ENCODE measurements at places on chromosomes 2 and 18.

GRCh38 chr18:77127769-77128671, 4.6 kb downstream of the MBP start:
- no peak for DNase-seq

DNA sequence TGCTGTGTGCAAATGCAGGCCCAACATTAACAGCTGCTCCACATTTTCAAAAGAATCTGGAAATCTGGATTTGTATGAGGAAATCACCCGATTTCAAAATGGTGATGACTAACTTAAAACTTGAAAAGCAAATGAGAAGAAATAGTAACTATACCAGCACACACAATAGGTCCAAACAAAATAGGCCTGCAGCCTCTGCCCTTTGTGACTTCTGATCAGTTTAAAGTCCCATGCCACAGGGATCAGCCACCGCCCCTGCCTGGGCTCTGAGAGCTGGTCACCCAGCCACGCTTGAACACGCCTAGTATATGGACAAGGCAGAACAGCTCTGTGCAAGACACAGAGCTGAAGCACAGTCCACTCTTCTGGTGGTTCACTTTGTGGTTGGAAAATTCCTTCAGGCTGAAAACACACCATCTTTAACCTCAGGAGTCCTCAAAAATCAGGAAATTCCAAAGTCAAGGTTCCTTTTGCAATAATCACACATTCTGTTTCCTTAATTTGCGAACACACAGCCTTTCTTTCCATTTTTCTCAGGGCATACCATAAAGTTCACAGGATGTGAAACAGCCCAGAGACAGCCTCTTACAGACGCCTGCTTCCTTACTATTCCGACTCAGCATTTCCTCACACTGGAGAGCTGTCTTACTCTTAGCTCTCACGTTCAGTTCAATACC, 150.1 kb upstream of the RIOK3 start:
- DNase-seq: no peak

GRCh38 chr2:222663479-222663878, 7.6 kb upstream of the FARSB start:
- no peak for DNase-seq

GRCh38 chr2:43289331-43289730, 62.9 kb upstream of the ZFP36L2 start:
- DNase-seq: no peak

- DNase-seq: no peak
Observed at GRCh38 chr2:46315103-46315890, 18.1 kb downstream of the EPAS1 start.

Data from cerebellar cortex (tissue), 1 donor.